Gastrocnemius medialis (tissue), 4 donors: ENCODE measurements at places on chromosomes 12 and 14.
A peak's percentile ranks its signal among the peaks of the same experiment; 100 is the strongest.

GRCh38 chr12:34406228-34406995 lies 384.1 kb downstream of the ALG10 start:
- no peak for DNase-seq

GRCh38 chr14:47730296-47730695 lies 54.9 kb upstream of the MDGA2 start:
- no peak for DNase-seq

DNA sequence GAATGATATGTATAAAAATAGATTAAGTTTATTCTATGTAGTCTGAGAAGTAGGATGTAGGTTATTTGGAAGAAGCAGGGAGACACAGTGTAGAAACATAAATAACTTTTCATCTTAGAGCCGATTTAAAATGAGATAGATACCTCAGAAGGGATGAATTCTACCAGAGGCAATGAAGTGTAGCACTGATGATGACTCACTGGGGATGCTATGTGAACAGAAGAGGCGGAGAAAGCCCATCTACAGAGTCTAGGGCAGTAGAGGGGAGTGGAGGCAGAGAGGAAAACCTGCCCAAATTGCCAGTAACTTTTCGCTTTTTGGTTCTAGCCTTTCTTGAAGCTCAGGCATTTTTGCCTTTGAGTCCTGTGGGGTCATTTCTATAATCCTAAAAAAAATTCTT lies 451.8 kb downstream of the ATP23 start:
- no peak for DNase-seq

DNA sequence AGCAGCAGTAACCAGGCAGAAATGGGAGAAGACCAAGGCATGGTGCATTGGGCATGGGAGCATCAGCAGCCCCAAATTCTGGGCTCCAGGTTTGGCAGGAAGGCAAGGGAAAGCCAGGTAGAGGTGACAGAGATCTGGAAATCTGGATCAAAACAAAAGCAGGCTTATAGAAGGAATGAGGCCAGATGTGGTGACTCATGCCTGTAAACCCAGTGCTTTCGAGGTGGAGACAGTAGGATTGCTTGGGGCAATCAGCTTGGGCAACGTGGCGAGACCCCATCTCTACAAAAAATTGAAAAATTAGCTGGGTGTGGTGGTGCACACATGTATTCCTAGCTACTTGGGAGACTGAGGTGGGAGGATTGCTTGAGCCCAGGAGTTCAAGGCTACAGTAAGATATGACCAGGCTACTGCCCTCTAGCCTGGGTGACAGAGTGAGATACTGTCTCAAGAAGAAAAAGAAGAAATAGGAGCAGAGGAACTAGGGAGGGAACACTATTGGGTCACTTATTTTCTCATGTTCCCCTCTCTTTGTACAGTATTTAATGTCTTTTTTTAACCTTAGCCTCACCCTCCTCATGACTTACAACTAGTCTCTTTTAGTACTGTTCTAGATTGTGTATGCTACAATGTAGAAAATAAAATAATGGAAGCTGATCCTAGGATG lies 25.1 kb downstream of the SLC4A8 start:
- no peak for DNase-seq

- DNase-seq: no peak
These were observed 322.1 kb upstream of the ATP2B1 start for GRCh38 chr12:90030726-90031125.

GRCh38 chr12:931591-931990 lies 17.9 kb downstream of the RAD52 start:
- DNase-seq: no peak

DNA sequence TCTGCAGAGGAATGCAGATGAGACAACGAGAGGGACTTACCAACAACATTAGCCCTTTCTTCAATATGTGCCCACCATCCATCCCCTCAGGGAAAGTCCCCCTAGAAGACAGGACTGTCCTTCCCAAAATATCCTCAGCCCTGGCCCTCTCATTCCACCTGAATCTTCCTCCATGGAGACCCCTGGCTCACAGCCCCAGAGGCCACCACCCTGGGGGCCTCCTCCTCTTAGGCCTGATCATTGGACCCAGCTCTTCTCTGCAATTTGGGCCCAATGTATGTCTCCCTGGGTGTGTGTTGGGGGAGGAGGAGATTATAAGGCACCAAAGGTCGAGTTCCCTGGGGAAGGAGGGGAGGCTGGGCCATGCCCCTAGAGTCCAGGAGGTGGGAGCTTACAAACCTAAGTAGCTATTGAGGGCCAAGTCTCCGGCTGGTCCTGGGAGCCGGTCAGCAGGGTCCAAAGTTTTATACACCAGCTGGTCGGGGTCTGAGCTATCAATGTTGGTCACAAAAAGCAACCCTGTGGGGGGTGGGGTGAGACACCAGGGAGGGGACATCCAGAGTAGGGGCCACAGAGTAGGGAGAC lies 8.1 kb downstream of the ITGA7 start:
- DNase-seq: no peak

- no peak for DNase-seq
These were observed 285.8 kb downstream of the NRXN3 start for GRCh38 chr14:78455896-78456435.

GRCh38 chr14:39382463-39382862 lies 49.8 kb downstream of the FBXO33 start:
- no peak for DNase-seq

- no peak for DNase-seq
These were observed 340.0 kb downstream of the TRHDE start for GRCh38 chr12:72612171-72612570.

DNA sequence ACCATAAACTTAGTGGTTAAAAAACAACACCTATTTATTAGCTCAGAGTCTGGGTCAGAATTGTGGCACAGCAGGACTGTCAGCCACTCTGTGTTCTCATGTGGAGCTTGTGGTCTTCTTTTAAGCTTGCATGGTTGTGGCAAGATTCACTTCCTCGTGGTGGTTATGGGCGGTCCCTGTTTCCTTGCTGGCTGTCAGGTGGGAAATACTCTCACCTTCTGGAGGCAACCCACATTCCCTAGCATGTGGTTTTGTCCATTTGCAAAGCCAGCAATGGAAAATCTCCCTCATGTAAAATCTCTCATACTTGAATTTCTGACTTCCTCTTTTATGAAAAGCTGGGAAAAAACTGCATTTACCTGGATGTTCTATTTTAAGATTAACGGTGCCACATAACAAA lies 229.8 kb downstream of the ALX1 start:
- no peak for DNase-seq

GRCh38 chr12:3078086-3078820 lies 1.1 kb downstream of the TSPAN9 start:
- no peak for DNase-seq

- DNase-seq: no peak
These were observed 737.4 kb upstream of the TBX3 start for GRCh38 chr12:115421350-115421749.

GRCh38 chr12:12616512-12617310 lies 5.0 kb downstream of the CREBL2 start:
- DNase-seq: no peak

GRCh38 chr12:110501399-110501751 lies 536 bp downstream of the VPS29 start:
- DNase-seq: peak; percentile 55

DNA sequence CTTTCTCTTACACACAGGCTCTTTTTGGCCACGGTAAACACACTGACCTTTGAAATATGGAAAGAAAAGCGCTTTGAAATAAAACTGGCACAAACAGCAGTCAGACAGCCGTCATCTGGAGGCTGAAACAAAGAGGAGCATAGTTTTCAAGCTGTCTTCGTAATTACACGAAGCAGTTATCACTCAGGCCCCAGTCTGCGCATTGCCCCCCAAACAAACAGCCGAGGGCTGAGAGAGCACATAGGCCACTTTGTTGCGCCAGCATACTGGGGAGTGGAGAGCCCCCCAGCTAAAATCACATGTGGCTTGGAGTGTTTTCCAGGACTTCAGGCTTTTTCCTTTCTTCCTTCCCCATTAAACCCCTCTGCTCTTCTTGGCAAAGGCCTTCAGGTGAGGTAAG lies 142.9 kb upstream of the BTG1 start:
- no peak for DNase-seq

DNA sequence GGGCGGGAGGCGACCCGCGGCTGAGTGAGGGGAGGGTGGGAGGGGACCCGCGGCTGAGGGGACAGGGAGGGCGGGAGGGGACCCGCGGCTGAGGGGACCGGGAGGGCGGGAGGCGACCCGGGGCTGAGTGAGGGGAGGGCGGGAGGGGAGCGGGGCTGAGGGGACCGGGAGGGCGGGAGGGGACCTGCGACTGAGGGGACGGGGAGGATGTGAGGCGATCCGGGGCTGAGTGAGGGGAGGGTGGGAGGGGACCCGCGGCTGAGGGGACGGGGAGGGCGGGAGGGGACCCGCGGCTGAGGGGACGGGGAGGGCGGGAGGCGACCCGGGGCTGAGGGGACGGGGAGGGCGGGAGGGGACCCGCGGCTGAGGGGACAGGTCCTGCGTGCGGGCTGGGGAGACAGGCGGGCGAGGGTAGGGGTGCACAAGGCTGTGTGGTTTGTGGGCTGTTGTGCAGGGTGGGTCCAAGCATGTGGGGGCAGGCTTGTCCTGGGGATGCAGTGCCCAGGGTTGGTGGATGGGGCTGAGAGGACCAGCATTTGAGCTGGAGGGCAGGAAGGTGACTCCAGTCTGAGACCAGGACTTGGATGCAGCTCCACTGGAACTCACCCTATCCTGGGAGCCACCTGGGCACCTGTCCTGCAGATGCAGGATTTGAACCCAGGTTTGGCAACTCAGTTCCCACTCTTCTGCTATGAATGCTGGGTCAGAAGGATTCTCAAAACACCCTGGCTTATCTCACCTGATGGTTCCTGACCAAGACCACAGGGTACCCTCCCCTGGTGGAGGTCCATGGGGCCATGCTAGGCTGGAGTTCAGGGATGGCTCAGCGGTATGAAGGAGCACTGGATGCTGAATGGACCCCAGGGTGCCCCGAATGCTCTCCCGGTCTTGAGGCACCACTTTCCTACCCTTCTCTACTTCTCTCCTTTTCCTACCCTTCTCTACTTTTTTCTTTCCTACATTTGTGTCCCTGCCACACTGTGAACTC lies 9.4 kb downstream of the PLD4 start:
- DNase-seq: no peak

GRCh38 chr12:124015494-124016461 lies 42.8 kb downstream of the ZNF664 start:
- no peak for DNase-seq

GRCh38 chr14:74147571-74147970 lies 62.8 kb downstream of the LIN52 start:
- no peak for DNase-seq

- no peak for DNase-seq
These were observed 198.2 kb downstream of the BTG1 start for GRCh38 chr12:91947459-91947858.
